ENCODE measurements at places on chromosomes 2 and 18.

- no peak for DNase-seq
Measured at GRCh38 chr2:100813527-100813926, 6.4 kb upstream of the NPAS2 start.

- DNase-seq: no peak
Measured at GRCh38 chr2:45343251-45344017, 267.6 kb downstream of the SRBD1 start.

DNA sequence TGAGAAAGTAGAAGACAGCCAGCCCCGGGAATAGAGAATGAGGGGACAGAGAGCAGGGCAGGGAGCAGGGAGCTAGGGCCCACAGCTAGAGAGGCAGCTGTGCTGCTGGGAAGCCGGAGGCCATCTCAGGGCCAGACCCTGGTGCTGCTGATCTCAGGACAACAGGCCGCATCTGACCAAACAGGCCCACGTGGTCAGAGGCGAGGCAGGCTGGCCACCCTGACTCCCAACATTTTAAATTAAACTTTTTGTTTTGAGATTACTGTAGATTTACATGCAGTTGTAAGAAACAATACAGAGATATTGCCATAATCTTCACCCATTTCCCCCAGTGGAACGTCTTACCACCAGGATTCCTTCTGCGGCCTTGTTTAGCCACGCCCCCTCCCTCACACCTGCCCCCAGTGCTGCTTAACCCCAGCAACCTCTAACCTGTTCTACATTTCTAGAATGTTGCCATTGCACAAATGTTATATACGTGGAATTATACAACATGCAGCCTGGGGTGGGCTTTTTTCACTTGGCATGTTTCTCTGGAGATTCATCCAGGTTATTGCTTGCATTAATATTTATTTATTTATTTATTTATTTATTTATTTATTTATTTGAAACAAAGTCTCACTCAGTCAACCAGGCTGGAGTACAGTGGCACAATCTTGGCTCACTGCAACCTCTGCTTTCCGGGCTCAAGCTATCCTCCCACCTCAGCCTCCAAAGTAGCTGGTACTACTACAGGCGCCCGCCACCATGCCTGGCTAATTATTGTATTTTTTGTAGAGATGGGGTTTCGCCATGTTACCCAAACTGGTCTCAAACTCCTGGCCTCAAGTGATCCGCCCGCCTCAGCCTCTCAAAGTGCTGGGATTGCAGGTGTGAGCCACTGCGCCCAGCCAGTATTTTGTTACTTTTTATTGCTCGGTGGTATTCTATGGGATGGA is 48.6 kb upstream of the GPR17 start:
- DNase-seq: peak; percentile 39

DNA sequence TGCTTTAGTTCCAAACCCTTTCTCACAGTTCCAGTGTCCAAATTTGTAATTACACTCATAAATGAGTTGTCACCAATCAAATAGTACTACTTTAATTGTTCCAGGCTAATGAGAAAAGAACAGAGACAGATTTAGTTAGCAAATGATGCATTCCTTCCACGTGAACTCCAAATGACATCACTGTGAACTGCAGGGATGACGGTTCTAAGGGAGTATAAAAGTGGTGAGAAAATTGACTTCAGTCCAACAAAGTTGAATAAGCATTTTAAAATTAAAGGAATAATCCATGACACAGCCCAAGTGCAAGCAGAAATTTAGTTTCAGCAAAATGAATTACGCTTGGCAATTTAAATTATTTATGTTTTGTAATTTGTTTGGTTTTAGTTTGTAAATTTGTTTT is 102.0 kb upstream of the LRATD1 start:
- DNase-seq: no peak

DNA sequence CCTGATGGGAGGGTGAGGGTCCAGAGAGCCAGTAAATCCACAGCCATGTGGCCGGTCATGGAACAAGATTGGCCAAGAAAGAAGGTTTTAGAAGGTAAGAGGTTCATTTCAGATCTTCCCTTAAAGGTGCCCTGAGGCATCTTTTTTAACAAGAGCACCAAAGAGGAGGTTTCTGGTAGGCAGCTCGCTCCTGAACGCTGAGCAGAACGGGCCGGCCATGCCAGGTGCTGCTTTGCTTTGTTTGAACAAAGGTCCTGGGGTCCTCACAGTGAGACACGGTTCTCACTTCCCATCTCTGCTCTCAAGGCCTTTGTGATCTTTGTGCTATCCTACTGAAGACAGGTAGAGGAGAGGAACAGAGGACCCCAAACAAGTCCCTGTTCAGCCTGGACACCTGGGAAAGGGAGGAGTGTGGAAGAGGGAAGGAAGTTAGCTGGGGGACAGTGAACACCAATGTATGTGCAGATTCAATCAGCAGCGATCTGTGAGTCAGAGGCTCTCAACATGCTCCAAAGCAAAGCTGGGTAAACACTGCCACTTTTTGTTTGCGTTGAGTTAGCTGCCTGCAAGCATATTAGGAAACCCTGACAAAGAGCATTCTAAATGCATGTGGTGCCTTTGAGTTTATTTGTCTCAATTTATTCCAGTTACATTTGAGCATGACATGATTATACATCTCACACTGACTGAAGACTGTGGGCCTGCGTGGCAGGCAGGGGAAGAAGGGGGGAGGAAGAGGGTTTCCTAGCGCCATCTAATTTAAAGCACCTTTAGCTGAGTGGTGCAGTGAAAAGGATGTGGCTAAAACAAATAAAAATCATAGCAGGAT is 102.4 kb downstream of the ASB1 start:
- no peak for DNase-seq

- DNase-seq: no peak
Measured at GRCh38 chr2:206257350-206257749, 17.1 kb upstream of the ZDBF2 start.

GRCh38 chr2:97669448-97669847 is at the start of gene C2orf92:
Gene C2orf92, plus strand, starts transcription at chr2:97669713. Its CDS starts 76 bp downstream, at chr2:97669789.
- no peak for DNase-seq

DNA sequence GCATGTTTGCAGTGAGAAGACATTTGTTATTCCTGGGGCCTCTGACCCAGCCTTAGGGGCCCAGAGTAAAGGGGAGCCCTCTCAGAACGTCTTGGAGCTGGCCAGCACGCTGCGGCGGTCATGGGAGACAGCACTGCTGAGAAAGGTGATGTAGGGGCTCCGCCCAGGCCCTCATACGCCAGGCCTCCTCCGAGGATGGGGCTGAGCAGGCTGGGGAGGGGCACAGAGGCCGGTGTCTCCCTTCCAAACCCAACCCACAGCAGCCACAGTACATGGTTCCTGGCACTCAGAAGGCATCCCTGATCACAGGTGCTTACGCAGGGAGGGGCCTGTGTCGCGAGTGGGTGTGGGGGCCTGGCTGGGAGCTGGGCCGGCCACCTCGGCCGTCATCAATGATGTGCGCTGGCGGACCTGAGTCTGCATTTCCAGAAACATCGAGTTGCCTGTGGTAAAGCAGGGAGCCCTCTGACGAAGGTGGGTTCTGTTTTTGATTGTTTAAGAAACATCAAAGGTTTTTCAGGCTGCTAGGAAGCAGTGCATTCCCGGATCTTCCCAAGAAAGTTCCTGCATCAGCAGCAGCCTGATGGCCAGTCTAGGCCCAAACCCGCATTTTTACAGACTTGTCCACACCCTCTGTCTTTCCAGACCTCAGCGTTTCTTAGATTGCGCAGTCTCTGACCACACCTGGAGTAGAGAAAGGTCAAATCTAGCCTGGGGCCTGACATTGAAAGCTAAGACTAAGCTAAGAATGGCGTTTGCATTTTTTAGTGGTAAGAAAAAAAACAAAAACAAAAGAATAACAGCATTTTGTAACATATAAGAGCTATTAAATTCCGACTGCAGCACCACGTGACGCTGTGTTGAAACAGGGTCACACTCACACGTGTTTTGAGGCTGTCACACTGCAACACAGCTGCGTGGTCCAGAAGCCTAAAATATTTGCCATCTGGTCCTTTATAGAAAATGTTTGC is 51.2 kb upstream of the PXDN start:
- DNase-seq: no peak

DNA sequence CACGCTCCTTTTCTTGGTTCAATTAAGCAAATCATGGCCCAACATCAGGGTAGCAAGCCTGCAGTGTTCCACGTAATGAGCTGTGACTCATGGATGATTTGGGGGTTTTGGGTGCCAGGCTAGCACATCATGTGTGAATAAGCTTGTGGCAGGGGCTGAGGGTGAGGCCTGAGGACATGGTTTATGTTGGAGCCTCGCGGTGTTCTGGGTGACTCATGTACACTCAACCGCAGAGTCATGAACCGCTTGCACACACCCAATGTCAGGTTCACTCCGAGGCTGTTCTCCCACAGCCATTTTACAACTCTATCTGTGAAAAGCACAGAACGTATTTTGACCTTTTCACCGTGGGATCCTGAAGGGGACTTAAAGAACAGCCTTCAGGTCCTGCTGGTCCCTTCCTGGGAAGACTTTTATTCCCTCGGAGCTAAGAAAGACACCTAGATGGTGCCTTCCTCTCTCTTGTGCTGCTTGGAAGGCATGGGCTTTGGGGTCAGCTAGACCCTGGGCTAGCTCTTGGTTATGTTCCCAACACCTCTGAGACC is 139.9 kb upstream of the ZEB2 start:
- DNase-seq: no peak

GRCh38 chr2:111157071-111157661 is 36.5 kb downstream of the BCL2L11 start:
- DNase-seq: no peak

GRCh38 chr2:67213270-67213670 is 183.9 kb upstream of the ETAA1 start:
- no peak for DNase-seq

- DNase-seq: no peak
Measured at GRCh38 chr18:28459587-28459986, 282.7 kb upstream of the CDH2 start.

GRCh38 chr18:76988827-76989646 is 143.5 kb downstream of the MBP start:
- DNase-seq: peak; percentile 58

GRCh38 chr2:7060156-7060555 is 142.9 kb downstream of the RNF144A start:
- no peak for DNase-seq

DNA sequence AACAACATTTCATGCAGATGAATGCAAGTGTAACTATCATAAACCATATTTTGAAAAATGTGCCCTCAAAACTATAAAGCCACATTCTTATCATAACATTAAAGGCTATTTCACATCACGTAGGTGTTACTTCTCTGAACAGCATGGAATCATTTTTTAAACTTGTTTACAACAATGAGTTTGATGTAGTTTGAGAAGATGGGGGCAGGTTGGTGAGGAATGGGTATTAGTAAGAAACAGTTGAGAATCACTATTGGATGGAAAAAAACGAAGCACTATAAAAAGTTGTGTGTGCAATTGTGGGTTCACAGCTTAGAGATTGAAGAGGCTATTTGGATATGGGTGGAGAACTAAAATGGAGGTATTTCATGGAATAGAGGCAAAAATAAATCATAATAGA is 569.1 kb downstream of the ARHGAP15 start:
- DNase-seq: no peak

DNA sequence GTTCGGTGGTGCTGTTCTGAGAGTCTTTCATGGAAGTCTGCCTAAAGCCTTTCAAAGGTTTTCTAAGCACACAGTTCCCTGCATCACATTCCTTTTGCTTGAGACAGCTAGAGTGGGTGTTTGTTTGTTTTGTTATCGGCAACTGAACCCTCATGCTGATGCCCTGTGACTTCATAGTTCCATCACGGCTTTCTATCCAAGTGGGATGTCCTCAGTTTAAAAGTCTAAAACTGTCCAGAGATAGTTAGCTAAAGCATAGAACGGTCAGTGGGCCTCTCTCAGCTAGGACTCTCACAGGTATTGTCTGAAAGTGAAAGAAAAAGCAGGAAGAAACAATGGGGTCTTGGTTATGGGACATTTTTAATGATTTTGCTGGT is 337.3 kb downstream of the OSR1 start:
- no peak for DNase-seq

DNA sequence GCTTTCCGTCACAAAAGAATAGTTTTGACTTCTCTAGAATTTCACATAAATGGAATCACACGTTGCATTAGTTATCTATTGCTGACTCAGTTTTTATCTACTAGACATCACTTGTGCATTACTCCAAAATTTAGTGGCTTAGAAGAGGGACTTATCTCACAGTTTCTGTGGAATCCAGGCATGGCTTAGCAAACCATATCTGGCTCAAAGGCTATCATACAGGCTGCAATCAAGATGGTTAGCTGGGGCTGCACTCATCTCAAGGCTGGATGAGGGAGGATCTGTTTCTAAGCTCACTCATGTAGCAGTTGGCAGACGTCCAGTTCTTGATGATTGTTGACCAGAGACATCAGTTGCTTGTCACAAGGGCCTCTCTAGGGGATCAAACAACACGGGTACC is 6.6 kb upstream of the DSC3 start:
- DNase-seq: no peak

DNA sequence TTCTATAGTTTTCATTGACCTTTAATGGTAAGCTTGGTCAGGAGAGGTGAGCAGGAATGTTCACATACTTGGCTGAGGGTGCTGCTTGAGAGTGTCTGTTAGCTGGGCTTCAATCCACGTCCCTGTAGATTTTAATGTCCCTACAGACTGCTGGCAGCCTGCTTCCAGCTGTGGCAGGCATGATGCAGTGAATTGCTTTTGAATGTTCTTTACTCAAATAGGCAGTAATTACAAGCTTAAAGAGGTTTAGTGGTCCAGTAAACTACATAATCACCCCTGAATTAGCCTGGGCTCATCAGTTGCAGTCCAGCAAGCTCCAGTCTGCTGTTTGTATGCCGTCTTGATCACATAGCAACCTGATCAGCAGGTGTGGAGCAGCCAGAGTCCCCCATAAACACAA is 102.1 kb downstream of the MEIS1 start:
- DNase-seq: no peak

DNA sequence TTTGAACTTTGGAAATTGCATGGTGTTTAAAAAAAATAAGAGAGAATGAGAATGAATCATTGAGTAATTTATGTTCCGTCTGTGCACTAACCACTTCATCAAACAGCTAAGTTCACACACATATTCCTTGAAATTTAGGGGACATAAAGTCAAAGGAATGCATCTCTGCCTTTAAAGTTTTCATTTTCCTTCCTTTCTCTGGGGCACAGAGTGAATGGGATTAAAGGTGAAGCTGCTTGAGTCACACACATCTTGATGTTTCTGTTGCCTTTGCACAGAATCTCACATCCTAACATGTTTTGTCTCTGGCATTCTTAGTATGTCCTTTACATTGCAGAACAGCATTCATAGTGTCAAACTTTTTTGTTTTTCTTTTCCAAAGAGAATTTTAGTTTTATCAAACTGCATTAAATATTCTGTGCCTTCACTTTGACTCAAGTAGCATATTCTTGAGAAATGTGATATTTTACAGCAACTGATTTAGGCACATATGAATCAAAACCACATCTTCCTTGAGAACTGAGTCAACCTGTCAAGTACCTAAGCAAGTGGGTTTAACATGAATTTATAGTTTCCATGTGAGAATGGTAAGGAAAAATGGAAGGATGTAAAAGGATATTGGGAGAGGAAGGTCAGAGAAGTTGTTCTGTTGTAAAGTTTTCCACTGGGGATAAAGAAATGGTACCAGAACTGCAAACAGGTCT is 169.1 kb upstream of the THUMPD2 start:
- no peak for DNase-seq

- DNase-seq: no peak
Measured at GRCh38 chr18:76499021-76499420, 4.0 kb upstream of the ZNF516 start.

All from type B pancreatic cell (in vitro differentiated cells).